ENCODE measurements at places on chromosomes 12 and 14.

DNA sequence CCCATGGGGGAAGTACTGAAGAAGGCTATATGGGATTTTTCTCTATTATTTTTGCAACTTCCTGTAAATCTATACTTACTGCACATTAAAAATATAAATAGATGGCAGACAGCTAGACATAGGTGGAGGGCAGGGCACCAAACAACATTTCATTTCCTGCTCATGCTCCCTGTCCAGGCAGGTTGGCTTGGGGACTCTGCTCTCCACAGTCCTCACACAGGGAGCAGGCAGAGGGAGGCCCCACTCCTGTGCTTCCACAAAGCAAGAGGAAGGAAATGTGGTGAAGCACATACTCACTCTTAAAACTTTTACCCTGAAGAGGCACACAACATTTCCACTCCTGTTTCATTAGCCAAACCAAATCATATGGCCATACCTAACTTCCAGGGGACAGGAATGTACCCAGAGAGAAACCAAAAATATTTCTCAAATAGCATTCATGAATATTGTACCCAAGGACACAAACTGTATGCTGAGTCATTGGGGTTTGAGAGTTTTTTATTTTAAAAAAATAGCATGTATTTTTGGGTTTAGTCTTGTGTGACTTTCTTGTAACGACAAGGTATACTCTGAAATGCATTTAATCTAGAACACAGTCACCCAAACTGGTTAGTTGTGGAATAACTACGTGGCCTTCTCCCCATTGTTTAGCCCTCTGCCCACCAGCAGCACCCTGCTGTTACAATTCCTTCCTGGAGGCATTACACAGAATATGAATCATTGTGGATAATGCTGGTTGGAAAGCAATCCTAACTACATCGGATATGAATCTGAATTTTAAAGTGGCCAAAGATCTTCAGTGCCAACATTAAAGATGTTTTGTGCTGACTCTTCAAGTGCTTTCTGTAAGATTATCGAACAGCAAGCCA, 40.9 kb downstream of the RTN1 start:
- DNase-seq, result no peak

- no peak for DNase-seq
Measured at GRCh38 chr12:69447892-69448291, 22.3 kb upstream of the FRS2 start.

- DNase-seq, result no peak
Measured at GRCh38 chr12:130266751-130267150, 70.9 kb upstream of the PIWIL1 start.

DNA sequence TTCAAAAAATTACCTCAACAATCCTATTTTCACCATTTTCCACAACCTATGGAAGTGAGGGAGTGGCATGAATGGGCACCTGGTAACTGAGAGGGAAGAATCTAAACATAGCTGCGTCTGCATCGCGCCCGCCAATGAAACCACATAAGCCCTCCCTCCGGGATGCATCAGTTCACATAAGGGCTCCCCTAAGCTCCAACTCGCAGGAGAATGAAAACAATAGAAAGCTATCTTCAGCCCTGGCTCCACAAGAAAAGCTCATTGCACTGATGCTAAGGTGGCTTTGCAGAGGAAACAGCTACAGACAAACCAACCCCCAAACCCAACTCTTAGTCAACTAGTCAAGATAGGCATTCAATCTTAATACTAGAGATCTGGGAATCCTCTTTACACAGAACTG, 173.3 kb downstream of the FOXN3 start:
- DNase-seq, result no peak

DNA sequence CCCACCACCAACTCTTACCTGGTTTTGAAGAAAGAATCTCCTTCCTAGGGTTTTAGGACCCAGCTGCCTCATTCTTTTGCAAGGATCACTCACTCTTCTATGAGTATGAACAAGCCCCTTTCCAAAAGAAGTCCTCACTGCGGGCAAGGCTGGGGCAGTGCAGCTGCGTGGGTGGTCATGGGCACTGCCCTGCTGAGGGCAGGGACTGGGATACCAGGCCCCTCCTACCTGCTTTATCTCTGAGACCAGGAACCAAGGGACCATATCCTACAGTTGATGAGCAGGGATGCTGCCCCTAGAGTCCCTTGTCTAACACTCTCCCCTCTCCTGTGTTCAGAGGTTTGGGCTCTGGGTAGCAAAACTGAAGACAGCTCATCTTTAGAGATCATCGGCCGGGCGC, 20.5 kb downstream of the HPD start:
- DNase-seq, result no peak

DNA sequence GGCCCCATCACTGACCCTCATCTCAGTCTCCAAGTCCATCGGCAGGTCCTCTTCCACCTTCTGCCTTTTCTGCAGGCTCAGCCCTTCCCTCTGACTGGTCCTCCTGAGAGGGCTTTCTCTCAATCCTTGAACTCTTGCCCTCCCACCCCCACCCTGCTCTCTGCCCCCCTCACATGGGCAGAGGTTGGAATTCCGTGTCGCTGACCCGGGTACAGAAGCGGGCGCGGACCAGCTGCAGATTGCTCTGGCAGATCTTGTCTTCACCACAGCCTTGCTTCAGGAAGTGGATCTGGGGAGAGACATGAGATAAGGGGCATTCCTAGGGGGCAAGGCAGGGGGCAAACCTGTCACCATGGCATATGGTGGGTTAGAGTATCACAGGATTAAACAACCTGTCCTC, 12.4 kb downstream of the ITGA7 start:
- DNase-seq, result no peak

GRCh38 chr14:77489041-77489440, 9.6 kb downstream of the ISM2 start:
- DNase-seq, result no peak

- no peak for DNase-seq
Measured at GRCh38 chr12:95859947-95860850, 1.4 kb downstream of the SNRPF start.

DNA sequence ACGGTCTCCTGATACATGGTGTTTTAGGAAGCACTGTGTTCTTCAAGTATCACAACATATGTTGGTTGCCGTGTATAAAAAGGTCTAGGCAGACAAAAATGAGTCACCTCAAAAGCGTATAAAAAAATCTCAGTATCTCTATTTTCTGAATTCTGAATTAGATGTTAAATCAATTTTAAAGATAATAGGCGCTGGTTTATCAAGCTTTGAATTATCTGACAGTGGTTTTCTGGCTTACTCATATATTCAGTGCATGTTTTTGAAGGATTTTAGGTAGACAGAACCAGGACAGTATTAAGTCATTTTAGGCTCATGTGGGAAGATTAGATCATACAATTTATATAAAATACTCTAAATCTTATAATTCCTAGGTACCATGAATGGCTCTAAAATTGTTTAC, 110.8 kb downstream of the TMTC2 start:
- no peak for DNase-seq

DNA sequence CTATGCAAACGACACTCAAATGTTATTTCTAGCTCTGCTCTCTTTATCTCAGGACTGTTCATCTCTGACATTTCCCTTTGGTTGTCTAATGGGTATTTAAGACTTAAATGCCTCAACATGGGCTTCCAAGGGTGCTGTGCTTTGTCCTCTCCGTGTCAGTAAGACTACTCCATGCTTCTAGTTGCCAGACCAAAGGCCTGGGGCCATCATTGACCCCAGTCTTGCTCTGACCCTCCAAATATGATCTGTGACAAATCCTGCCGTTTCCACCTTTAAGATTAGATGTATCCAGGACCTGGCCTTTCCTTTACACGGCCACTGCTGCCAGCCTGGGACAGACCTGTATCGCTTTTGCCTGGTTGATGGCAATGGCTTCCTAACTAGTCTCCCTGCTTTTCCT, 126.3 kb upstream of the DYRK2 start:
- no peak for DNase-seq

DNA sequence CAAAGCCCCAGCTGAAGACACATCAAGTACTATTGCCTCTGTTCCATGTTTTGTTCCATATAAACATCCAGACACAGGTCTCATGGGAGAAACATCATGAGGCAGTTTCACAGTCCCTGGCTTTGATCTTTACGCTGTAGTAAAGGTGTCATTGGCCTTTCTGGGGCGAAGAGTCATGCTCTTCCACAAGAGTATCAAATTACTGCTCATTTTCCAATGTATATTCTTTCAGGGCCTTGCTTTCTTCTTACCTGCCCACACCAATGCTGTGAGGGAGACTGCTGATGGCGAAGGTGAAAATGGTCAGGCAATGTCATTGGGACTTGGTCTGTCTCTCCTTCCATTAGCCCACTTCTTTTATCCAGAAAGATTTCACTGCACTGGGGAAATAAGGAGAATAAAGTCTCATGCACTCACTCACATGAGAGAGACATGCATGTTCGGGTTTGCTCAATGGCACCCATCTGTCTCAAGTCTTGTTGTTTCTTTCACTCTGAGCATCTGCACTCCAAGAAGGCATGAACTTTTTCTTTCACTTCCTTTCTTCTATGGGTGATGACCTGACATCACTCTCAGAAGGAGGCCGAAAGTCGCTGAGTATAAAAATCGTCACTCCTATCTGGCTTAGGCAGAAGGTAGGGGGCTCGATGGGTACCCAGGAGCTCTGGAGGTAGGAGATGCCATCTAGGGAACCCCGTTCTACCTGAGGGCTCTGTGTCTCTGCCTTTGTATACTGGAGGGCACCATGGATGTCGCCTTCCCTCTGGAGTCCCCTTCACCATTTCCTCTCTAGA, 1.3 kb upstream of the JDP2 start:
- no peak for DNase-seq

DNA sequence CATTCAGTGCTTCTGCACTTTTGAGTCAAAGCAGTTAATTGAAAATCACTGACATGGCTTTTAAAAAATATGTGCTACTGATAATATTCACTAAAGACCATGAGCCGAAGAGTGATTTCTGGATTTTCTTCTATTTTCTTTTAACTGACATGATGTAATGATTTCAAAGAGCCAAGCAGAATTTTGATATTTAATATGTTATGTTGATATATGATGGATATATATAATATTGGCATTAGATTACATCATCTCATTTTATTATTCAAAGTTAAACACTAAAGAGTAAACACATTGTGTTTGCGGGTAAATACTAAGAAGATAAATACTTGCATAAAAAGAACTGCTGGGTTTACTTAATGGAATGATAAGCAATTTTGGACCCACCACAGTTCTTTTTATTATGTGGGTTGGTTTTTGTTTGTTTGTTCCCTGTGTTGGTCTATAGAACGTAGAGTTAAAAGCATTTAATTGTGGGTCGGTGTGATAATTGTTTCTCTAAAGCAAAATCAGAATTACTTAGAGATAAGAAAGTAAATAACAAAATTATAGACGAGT, 692 bp downstream of the SPIC start:
- no peak for DNase-seq

DNA sequence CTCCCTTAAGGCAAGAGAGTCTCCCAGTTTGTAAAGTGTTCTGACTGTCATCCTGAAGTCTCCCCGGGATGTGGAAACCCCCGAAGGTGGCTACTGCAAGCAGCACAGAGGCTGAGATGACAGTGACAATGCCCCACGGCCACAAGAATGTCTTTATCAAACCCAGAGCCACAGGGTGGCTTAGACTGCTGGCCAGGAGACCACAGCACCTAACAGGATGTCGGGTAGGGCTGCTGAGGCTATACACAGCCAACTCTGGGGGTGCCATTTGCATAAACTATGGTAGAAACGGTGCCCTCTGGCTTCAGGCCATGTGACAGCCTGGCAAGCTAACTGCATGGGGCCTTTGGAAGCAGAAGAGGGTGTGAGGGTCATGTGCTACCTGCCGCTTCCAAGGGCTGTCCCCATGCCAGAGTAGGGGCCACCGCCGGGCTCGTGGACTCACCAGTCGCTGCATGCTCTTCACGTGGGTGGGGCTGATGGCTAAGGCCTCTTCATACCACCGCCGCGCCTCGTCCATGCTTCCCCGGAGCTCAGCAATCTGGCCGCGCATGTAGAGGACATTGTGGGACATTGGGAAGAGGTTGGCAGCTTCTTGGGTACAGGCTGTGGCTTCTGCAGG, 180.9 kb downstream of the CALM1 start:
- DNase-seq, result no peak

GRCh38 chr14:65369560-65369959, 43.0 kb upstream of the FUT8 start:
- no peak for DNase-seq

GRCh38 chr12:108833355-108833733, 24.0 kb downstream of the SSH1 start:
- peak; percentile 85 for DNase-seq

GRCh38 chr12:124809878-124810277, 53.8 kb downstream of the SCARB1 start:
- no peak for DNase-seq

DNA sequence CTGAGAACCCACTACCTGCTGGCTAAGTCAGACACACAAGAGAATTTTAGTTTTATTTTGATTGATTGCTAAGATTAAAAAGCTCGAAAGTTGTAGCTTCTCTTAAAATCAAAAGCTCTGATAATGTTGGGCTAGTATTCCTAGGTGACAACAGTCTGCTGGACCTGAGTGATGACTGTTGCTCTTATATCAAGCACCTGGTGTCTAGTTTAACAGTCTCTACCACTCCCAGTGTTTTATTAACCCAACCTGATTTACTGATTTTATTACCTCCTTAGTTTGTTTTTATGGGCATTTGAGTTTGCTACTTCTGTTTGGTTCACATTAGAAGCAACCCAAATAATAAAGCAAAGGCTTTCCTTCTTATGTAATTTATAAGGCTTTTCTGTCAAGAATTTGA, 41.8 kb downstream of the ATP6V1D start:
- no peak for DNase-seq

DNA sequence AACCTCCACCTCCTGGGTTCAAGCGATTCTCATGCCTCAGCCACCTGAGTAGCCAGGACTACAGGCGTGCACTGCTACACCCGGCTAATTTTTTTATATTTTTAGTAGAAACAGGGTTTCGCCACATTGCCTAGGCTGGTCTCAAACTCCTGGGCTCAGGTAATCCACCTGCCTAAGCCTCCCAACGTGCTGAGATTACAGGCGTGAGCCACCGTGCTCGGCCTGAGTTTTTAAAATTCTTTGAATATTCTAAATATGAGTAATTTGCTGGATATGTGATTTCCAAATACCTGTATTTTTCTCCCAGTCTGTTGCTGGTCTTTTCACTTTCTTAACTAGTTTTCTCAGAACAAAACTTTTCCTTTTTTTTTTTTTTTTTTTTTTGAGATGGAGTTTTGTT, 27.4 kb downstream of the GIT2 start:
- no peak for DNase-seq

GRCh38 chr12:68189821-68190242, 30.3 kb upstream of the IFNG start:
- DNase-seq, result no peak

GRCh38 chr12:109557200-109557599, 16.1 kb downstream of the MMAB start:
- no peak for DNase-seq

GRCh38 chr12:2268471-2269286, 215.9 kb downstream of the CACNA1C start:
- no peak for DNase-seq

DNA sequence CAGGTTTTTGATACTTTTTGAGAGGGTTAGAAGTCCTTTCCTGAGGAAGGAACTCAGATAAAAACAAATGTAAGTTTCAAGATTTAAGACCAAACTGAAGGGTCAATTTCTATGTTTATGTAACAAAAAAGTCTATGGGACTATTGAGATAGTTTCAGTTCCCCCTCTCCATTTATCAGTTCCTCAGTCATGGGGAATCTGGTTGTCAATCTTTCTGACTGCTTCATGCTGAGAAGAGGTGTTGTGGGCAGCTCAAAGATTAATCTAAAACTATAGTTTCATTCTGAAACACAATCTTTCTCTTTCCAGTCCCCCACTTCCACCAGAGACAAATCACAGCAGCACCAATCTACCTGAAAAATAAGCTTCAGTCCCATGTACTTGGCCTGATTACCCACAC, 93.7 kb downstream of the KCNMB4 start:
- DNase-seq, result no peak

GRCh38 chr12:129893691-129894090, 10.1 kb downstream of the TMEM132D start:
- DNase-seq, result no peak
